ENCODE measurements at places on chromosomes 2 and 18. TPM values are rescaled to one million over a fixed set of nuclear protein-coding genes. Genes with fewer than 3 reads are reported as not detected.

The GREB1 gene
- total RNA-seq, result 3.1 TPM

The POTEE gene
- 0.16 TPM for total RNA-seq

The MBP gene
- 40.5 TPM for total RNA-seq

The CGREF1 gene
- total RNA-seq, result 3.4 TPM

DNA sequence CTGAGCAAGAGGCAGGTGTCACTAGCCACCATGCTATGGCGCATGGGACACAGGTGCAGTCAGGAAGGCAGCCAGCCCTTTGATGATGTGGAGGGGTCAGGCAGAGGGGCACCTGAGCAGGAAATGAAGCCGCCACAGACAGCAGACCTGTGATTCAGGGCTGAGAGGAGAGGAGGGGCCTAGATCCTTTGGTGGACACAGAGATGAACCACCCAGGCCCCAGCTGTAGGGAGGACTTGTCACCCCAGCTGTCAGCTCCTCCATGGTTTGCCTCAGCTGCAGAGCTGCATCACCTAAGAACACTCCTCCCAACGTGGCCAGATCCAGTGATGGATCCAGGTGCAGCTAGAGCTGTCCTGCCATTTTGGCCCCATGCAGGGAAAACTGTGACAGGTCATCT, 11.6 kb downstream of the ASB18 start:
- no peak overlapping the region for H3K4me3 ChIP-seq
- no peak for DNase-seq
- H3K27me3 ChIP-seq, result peaks cover 8% of the 10 kb centered on the region
- H3K4me1 ChIP-seq, result no peaks in the 10 kb centered on the region
- no peaks in the 10 kb centered on the region for H3K36me3 ChIP-seq

- H3K27me3 ChIP-seq, result no peaks in the 10 kb centered on the region
- peaks cover 5% of the 10 kb centered on the region for H3K4me1 ChIP-seq
- no peaks in the 10 kb centered on the region for H3K36me3 ChIP-seq
- no peak overlapping the region for H3K4me3 ChIP-seq
- no peak overlapping the region for H3K27ac ChIP-seq
Measured at GRCh38 chr18:63095768-63096167, 223.8 kb downstream of the BCL2 start.

- no peaks in the 10 kb centered on the region for H3K4me1 ChIP-seq
Measured at GRCh38 chr18:43680096-43680495, 402.8 kb upstream of the SYT4 start.

- peak overlapping the region; percentile 92 for H3K27ac ChIP-seq
- H3K36me3 ChIP-seq, result no peaks in the 10 kb centered on the region
- H3K27me3 ChIP-seq, result no peaks in the 10 kb centered on the region
- H3K4me1 ChIP-seq, result peaks cover 11% of the 10 kb centered on the region
- peak; percentile 85 for DNase-seq
- peak overlapping the region; percentile 75 for H3K4me3 ChIP-seq
Measured at GRCh38 chr2:171160956-171161740, 455 bp upstream of the TLK1 start.

GRCh38 chr18:46466234-46467160, 190.5 kb downstream of the LOXHD1 start:
- H3K4me1 ChIP-seq, result no peaks in the 10 kb centered on the region
- H3K27ac ChIP-seq, result no peak overlapping the region
- H3K27me3 ChIP-seq, result no peaks in the 10 kb centered on the region
- no peak for DNase-seq

GRCh38 chr2:187169864-187170263, 278.2 kb downstream of the CALCRL start:
- no peak for DNase-seq
- no peaks in the 10 kb centered on the region for H3K27me3 ChIP-seq
- no peak overlapping the region for H3K27ac ChIP-seq
- no peaks in the 10 kb centered on the region for H3K36me3 ChIP-seq
- H3K4me3 ChIP-seq, result no peak overlapping the region
- H3K4me1 ChIP-seq, result no peaks in the 10 kb centered on the region

- no peak overlapping the region for H3K4me3 ChIP-seq
- DNase-seq, result no peak
- H3K4me1 ChIP-seq, result peaks cover 6% of the 10 kb centered on the region
Measured at GRCh38 chr2:24828238-24828996, 35.2 kb downstream of the CENPO start.

- H3K27ac ChIP-seq, result no peak overlapping the region
- H3K4me1 ChIP-seq, result no peaks in the 10 kb centered on the region
- no peaks in the 10 kb centered on the region for H3K36me3 ChIP-seq
- no peaks in the 10 kb centered on the region for H3K27me3 ChIP-seq
- H3K4me3 ChIP-seq, result no peak overlapping the region
- DNase-seq, result no peak
Measured at GRCh38 chr2:34602262-34602661, 1003.2 kb upstream of the FAM98A start.

- no peak overlapping the region for H3K4me3 ChIP-seq
- H3K27ac ChIP-seq, result no peak overlapping the region
- peaks cover 90% of the 10 kb centered on the region for H3K36me3 ChIP-seq
- no peaks in the 10 kb centered on the region for H3K27me3 ChIP-seq
- no peaks in the 10 kb centered on the region for H3K4me1 ChIP-seq
- no peak for DNase-seq
Measured at GRCh38 chr18:76928179-76928868, 106.0 kb downstream of the ZNF236 start.

GRCh38 chr2:51903728-51904127, 871.8 kb upstream of the NRXN1 start:
- no peaks in the 10 kb centered on the region for H3K4me1 ChIP-seq
- no peaks in the 10 kb centered on the region for H3K27me3 ChIP-seq
- no peaks in the 10 kb centered on the region for H3K36me3 ChIP-seq
- DNase-seq, result no peak
- no peak overlapping the region for H3K27ac ChIP-seq

GRCh38 chr2:101152272-101153076, 1.3 kb upstream of the TBC1D8 start:
- peaks cover 50% of the 10 kb centered on the region for H3K4me1 ChIP-seq
- no peaks in the 10 kb centered on the region for H3K27me3 ChIP-seq
- peak overlapping the region; percentile 84 for H3K27ac ChIP-seq
- no peak for DNase-seq
- H3K4me3 ChIP-seq, result peak overlapping the region; percentile 78
- no peaks in the 10 kb centered on the region for H3K36me3 ChIP-seq

GRCh38 chr2:58501371-58502160, 260.4 kb upstream of the FANCL start:
- H3K27ac ChIP-seq, result no peak overlapping the region
- H3K36me3 ChIP-seq, result no peaks in the 10 kb centered on the region
- H3K4me1 ChIP-seq, result no peaks in the 10 kb centered on the region
- H3K27me3 ChIP-seq, result no peaks in the 10 kb centered on the region
- no peak for DNase-seq

DNA sequence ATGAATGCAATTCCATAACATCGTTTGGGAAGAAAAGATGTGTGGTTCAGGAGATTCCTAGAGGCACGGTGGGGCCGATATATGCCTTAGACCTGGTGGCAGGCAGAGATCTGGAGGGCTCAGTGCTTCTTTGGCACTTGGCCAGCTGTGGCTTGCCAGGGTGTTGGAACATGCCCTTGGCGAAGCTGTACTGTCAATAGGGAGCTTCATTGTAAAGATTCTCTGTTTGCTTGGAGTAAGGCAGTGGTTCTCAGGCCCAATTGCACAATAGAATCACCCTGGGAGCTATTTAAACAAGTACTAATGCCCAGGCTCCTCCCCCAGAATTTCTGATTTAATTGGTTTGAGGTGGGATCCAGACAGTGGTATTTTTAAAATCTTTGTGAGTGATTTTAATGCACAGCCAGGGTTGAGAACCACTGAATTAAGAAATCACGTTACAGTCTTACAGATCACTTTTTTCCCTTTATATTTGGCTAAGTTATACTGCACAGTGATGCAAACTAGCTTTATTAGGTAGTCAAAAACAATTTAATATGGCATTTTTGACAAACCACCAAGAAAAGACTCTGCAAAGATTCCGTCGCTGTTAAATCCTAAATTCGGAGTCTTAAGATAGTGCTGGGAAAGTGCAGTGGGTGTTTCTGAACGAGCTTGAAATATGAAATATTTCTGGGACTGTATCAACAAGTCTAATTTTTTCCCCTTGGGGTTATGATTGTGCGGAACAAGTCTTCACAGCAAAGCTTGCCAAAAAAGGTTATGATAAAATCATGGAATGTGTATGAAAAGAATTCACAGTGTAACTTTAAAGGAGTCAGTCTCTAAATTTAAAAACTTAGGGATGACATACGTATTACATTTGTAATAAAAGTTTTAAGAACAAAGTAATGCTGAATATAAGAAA, 78.0 kb downstream of the CRIM1 start:
- no peaks in the 10 kb centered on the region for H3K36me3 ChIP-seq
- H3K27me3 ChIP-seq, result no peaks in the 10 kb centered on the region
- no peak for DNase-seq
- H3K4me1 ChIP-seq, result peaks cover 14% of the 10 kb centered on the region

GRCh38 chr2:47842846-47843245, 59.9 kb downstream of the MSH6 start:
- DNase-seq, result no peak
- no peak overlapping the region for H3K27ac ChIP-seq
- H3K4me1 ChIP-seq, result no peaks in the 10 kb centered on the region
- no peak overlapping the region for H3K4me3 ChIP-seq

DNA sequence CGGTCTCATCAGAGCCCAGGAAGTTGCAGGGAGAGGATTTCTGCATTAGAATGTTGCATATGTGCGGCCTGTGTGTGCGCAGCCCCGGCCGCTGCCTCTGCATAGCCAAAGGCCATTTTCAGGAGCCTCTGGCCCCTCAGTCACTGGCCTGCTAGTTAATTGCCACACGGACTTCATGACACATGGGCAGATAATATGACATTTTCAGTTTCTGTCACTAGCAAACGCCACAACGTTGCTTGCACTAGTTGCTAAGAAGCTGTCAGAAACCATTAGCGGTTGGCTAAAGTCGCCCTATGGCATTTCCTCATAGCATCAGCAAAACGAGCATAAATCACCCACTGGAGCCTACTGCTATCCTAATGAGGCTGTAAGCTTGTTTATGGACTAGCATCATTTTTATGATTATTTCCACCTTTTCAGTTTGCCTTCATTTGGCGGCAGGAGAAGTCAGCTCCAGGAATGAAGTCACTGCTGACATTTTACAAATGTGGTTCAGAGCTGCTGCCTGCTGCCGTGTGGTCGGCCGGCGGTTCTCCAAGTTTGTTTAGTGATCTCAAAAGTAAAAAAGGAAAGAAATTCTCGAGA, 73.7 kb downstream of the MEIS1 start:
- DNase-seq, result no peak
- H3K36me3 ChIP-seq, result no peaks in the 10 kb centered on the region
- peak overlapping the region; percentile 51 for H3K27ac ChIP-seq
- peaks cover 11% of the 10 kb centered on the region for H3K4me1 ChIP-seq

DNA sequence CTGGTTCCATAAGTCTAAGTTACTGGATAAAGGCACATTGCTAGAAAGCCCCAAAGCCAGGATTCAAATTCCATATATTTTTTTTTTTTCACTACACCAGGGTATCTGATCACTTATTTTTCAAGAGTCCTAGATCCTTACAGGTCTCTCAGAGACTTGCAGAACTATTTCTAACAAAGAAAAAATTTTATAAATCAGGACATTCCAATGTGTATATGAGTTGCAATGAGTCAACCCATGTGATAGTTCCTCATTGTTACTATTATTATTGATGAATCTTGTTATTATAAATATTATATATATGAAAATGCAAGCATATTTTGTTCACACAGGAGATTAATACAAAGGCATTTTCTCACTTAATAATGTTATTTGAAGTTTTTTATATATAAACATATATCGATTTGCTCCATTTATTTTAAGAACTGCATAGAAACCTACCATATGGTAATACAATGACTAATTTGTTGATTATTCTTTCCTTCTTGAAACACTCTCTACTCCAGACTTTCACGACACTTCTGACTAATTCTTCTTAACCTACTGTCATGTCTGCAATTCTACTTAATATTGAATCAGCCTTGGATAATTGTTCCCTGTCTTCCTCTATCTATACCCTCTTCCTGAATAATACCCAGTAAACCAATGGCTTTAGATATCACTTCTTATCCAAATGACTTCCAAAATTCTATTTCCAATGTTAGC, 968.4 kb upstream of the NRXN1 start:
- no peaks in the 10 kb centered on the region for H3K36me3 ChIP-seq
- H3K27me3 ChIP-seq, result no peaks in the 10 kb centered on the region
- no peak overlapping the region for H3K27ac ChIP-seq
- no peak for DNase-seq

- H3K4me1 ChIP-seq, result no peaks in the 10 kb centered on the region
- peak overlapping the region; percentile 61 for H3K27ac ChIP-seq
- H3K4me3 ChIP-seq, result no peak overlapping the region
- H3K27me3 ChIP-seq, result no peaks in the 10 kb centered on the region
- no peak for DNase-seq
Measured at GRCh38 chr2:234678711-234679110, 181.8 kb upstream of the ARL4C start.

Measured in left lung (tissue), 14 donors.